ENCODE measurements at places on chromosomes 4 and X.

- DNase-seq = no peak
These were observed 16.3 kb upstream of the ZNF827 start for GRCh38 chr4:145954924-145955339.

DNA sequence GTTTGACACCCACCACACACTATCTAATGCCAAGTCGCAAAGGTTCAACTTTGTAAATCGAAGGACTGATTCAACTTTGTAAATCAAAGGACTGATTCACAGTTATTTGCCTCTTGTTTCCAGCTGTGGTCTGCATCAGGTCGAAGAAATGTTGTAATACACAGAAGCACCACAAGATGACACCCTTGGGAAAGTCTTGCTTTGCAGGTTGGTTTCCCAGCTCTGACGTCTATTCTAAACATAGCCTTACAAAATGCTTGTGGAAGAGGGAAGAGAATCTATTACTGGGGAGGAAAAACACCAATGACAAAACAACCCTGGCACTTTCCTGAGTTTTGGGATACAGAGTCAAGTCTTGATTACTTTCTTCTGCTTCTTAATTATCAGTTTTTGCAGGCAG, 35.3 kb downstream of the SUPT20HL1 start:
- DNase-seq = peak; percentile 69

GRCh38 chrX:148609515-148610327, 109.3 kb downstream of the AFF2 start:
- DNase-seq = no peak

DNA sequence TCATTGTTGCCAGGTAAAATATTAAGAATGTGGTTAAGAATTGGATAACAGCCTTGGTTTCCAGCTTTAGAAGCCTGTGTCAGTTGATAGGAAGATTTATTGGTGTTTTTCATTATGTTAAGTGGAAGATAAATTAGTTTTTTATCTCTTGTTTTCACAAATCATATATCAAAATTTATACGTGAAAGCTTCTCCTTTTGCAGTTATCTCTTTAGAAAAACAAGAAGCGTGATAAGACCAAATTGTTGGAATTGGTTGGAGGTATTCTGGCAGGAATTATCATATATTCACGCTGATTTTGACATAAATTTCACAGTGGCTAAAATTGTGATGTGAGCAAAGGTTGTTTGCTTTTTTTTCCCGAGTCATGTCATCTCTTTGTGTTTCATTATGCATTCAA, 90.6 kb downstream of the FRMPD4 start:
- no peak for DNase-seq

DNA sequence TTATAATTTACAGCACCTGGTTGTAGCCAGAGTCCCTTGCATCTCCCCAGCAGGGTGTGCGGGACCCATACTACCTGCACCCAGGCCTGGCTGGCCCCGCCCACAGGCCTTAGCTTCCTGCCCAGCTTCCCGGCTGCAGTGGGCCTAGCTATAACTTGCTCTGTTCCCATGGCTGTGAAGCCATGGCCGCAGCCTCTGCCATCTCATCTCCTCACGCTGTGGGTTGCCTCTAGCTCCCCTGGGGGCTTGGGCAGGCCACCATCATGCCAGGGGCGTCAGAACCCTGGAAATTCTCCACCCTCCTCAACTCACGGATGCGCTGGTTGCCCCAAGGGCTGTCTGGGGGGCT, 26.1 kb upstream of the SORBS2 start:
- no peak for DNase-seq

DNA sequence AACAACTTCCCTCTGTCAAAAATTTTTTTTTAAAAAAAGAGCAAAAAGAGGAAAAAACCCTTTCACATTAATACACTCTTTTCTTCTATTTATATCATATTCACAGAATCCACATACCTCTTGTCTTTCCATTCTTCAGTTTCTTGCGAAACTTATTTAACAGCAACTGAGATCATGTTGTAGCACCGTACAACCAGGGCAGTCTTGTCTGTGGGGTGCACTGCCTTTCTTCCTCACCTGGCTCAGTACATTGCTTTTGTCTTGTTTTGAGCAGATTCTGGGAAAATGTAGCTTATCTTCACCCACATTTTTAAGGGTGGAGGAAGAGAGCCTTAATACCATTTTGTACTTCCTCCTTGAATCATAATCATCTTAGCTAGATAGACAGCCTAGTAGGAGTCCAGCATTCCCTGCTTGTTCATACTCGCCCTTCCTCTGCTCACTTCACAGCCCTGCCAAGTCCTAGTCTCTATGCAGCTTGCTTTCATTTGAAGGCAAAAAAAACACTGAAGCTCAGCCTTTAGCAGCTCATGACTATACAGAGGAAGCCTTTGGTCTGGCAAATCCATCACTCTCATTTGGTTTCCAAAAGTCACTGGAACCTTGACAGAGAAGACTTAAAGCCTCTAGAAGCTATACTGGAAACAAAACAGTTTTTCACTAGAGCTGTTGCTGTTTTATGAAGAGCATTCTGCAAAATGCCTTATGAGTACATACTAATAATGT, 140.6 kb upstream of the BANK1 start:
- peak; percentile 73 for DNase-seq

- no peak for DNase-seq
These were observed 129.4 kb upstream of the ARSJ start for GRCh38 chr4:114108869-114109268.

DNA sequence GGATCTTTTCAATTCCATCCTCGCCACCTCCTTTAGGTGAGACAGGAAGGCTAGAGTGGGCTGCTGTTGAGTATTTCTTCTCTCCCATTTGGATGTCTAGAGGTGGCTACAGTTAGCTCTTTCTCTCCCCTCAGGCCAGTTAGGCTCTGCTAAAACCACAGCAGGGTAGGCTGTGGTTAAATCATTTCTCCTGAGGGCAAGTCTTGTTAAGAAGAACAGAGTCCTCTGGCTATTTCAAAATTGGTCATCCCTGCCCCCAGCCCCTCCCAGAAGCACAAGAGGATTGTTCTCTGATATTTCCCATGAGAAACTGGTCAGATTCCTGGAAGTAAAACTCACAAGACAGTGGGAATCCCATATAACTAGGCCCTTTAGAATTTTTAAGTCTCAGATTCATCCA, 1359.5 kb downstream of the TECRL start:
- DNase-seq = peak; percentile 39

DNA sequence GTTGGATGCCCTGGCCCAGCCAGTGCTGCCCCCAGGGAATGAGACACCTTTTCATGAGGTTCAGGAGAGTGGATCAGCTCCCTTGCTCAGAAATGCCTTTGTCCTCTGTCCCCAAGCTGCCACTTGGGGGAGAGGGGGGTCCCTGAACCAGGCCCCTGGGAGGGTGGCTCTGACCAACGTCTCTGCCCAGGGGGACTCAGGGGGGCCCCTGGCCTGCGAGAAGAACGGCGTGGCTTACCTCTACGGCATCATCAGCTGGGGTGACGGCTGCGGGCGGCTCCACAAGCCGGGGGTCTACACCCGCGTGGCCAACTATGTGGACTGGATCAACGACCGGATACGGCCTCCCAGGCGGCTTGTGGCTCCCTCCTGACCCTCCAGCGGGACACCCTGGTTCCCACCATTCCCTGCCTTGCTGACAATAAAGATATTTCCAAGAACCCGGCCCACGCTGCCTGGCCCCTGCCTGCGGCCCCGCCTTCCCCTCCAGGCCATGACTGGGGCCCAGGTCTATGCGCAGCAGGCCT, 7.3 kb downstream of the HGFAC start:
- no peak for DNase-seq

DNA sequence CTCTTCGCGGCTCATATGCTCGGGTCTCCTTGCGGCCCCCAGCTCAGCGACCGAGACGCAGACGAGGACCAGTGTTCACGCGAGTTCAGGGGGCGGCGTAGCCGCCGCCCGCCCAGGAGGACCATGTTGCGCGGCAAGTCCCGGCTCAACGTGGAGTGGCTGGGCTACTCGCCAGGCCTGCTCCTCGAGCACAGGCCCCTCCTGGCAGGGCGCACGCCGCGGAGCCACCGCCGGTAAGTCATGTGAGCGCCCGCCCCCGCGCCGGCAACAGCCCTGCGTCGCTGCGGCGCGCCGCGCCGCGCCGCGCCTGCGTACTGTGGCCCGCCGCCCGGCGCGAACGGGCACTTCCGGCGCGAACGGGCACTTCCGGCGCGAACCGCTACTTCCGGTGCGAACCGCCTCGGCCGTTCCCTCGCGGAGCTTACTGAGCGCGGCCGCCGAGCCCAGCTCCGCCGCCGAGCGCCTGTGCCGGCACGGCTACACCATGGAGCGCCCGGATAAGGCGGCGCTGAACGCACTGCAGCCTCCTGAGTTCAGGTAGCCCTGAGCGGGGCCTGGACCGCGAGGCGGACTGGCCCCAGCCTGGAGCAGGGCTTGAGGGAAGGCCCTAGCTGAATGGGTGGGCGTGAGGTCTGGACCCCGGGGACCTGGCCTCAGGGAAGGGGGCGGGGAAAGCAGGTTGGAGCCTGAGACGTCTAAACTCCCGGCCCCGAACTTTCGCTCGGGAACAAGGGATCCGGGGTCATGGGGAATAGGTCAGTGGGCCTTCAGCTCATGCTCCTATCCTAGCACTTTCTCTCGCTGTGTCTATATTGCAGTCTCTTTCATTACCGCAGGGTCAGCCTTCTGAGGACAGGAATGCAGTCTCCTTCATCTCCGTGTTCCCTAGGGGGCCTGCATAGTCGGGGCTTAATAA, at the start of gene VMA21:
VMA21 (plus strand) TSS at position 382 of the 916 bp plus-strand sequence; CDS start at position 485, 103 bp downstream.
- DNase-seq = peak; percentile 70

DNA sequence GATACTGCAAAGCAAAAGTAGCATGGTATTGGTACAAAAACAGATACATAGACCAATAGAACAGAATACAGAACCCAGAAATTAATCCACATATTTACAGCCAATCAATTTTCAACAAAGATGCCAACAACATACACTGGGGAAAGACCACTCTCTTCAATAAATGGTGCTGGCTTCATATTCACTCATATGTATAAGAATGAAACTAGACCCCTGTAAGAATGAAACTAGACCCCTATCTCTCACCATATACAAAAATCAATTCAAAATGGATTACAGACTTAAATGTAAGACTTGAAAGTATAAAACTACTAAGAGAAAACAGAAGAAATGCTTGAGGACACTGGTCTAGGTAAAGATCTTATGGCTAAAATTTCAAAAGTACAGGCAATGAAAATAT, 19.3 kb downstream of the TLR6 start:
- DNase-seq = no peak

- no peak for DNase-seq
These were observed 626.5 kb upstream of the GALNTL6 start for GRCh38 chr4:171186700-171187099.

- DNase-seq = no peak
These were observed 360.0 kb downstream of the CHIC1 start for GRCh38 chrX:73922856-73923455.

- DNase-seq = no peak
These were observed 174.0 kb upstream of the LDB2 start for GRCh38 chr4:17072483-17072882.

DNA sequence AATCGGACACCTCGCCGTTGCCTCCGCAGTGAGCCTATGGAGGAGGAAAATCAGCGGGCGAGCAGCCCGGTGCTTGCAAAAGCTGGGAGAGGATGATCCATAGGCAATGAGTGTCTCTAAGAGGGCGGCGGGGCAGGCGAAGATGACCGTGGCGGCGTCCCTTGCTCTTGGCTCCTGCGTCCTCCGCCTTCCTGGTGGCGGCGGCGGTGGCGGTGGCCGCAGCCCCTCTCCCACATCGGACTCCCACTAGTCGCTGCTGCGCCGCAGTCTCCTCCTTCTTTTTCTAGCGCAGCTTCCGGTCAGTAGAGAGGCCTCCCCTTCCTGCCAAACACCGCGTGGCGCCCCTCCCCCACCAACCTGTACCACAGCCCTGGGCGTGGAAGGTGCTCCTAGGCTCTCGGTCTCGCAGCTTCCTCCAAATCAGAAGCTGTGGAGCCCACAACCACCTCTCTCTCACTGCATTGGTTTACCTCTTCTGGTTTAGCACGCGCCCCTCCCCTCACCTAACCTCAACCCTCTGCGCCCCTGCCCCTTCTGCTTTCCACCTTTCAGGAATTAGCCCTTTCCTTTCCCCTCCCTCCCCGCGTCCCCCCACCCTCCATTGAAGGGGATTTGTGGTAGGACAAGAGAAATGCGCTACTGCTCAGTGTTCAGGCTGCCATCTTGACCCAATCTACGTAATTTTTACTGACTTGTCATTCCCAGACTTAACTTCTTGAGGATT, at the start of gene SPIN3:
SPIN3 (minus strand) TSS at position 271 of the 724 bp plus-strand sequence. CDS start 594 bp downstream, outside the sequence.
- peak; percentile 28 for DNase-seq

- no peak for DNase-seq
These were observed 73.1 kb downstream of the CXXC4 start for GRCh38 chr4:104421566-104421965.

DNA sequence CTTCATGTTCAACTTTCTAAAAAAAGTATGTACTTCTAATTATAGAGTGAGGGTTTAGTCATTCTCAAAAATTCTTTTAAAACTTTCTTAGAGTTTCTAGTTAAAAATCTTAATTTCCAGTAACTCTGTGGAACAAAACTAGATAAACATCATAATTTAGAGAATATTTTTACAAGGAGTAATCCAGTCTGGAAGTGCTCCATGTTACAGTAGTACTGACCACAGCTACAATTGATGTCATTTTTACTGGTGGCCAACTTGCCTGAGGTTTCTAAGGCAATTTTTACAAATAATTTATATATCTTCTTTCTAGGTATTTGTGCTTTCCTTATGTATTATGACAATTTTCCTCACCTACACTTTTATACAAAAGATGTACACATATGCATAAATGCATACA, 490.4 kb downstream of the CENPC start:
- peak; percentile 7 for DNase-seq

DNA sequence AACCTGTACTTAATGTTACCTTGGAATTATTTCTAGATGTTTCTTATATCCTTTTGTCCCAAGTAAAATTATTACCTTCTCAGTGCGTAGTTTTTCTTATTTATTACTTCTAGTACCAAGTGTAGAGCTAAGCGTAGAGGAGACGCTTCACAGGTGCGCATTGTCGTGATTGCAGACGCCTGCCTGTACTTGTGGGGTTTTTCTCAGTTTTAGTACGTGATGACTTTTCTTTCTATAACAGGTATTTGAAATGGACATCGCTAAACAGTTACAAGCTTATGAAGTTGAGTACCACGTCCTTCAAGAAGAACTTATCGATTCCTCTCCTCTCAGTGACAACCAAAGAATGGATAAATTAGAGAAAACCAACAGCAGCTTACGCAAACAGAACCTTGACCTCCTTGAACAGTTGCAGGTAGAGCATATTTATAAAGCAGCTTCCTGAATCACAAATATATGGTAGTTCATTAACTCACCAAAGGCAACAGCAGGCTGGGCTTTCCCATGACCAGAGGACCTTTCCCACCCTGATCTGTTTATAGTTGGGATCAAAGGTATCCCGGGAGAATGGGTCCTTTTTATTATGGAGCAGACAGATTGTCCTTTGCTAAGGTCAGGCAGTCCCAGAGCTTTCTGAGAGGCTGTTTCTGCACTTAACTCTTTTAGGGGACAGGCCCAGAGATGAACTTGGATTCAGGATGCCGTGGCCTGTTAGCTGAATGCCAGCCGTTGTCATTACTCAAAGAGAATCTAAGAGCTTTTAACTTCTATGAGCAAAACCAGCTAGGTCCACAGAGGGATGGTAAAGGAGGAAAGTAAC, 172.9 kb downstream of the PTTG2 start:
- DNase-seq = no peak

DNA sequence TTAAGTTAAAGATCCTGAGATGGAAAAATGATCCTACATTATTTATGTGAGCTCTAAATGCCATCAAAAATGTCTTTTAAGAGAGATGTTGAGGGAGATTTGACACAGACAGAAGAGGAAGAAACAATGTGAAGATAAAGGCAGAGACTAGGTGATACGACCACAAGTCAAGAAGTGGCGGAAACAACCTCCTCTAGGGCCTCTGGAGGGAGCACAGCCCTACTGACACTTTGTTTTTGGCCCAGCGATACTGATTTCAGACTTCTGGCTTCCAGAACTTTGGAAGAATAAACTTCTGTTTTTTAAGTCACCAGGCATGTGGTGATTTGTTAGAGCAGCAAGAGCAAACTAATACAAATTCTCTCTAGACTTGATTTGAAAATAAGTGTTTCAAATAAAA, 1216.1 kb downstream of the FSTL5 start:
- no peak for DNase-seq

Data from stromal cell of bone marrow (primary cell).